ENCODE measurements at places on chromosomes 12 and 14. TPM values are rescaled to one million over a fixed set of nuclear protein-coding genes. Genes with fewer than 3 reads are reported as not detected.

The TAS2R31 gene
- total RNA-seq = 4.3 TPM

The KCNJ8 gene
- 7.8 TPM for total RNA-seq

The AMN gene
- 18.3 TPM for total RNA-seq

The BRF1 gene
- total RNA-seq = 47.7 TPM

The PAPLN gene
- 0.99 TPM for total RNA-seq

The KRT7 gene
- 125 TPM for total RNA-seq

The KCNK13 gene
- total RNA-seq = 3.2 TPM

The TAS2R50 gene
- total RNA-seq = 0.86 TPM

The ACRBP gene
- total RNA-seq = 3.9 TPM

- no peaks in the 10 kb centered on the region for H3K36me3 ChIP-seq
- no peak for DNase-seq
- no peaks in the 10 kb centered on the region for H3K27me3 ChIP-seq
Measured at GRCh38 chr14:84390010-84390409, 1139.9 kb upstream of the FLRT2 start.

GRCh38 chr12:101077791-101078528, 132.1 kb downstream of the SLC5A8 start:
- no peaks in the 10 kb centered on the region for H3K36me3 ChIP-seq
- no peaks in the 10 kb centered on the region for H3K4me1 ChIP-seq
- H3K27ac ChIP-seq = no peak overlapping the region
- H3K27me3 ChIP-seq = no peaks in the 10 kb centered on the region
- no peak overlapping the region for H3K4me3 ChIP-seq

DNA sequence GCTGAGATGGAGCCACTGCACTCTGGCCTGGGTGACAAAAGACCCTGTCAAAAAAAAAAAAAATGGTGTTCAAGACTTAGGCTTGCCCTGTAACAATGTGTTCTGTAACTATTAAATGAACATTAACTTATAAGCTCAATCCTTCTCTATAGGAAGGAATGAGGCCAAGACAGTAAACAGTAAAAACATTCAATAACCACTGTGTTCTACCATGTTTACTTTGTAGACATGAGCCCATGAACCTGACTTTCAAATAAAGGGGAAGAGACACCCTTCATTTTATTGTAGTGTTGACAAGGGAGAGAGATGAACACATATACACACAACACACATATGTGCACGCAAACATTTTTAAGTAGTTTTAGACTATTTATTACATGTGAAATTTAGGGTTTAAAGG, 20.1 kb upstream of the RASSF3 start:
- no peak overlapping the region for H3K27ac ChIP-seq
- H3K36me3 ChIP-seq = no peaks in the 10 kb centered on the region
- DNase-seq = no peak
- no peak overlapping the region for H3K4me3 ChIP-seq
- H3K4me1 ChIP-seq = peaks cover 7% of the 10 kb centered on the region
- no peaks in the 10 kb centered on the region for H3K27me3 ChIP-seq

DNA sequence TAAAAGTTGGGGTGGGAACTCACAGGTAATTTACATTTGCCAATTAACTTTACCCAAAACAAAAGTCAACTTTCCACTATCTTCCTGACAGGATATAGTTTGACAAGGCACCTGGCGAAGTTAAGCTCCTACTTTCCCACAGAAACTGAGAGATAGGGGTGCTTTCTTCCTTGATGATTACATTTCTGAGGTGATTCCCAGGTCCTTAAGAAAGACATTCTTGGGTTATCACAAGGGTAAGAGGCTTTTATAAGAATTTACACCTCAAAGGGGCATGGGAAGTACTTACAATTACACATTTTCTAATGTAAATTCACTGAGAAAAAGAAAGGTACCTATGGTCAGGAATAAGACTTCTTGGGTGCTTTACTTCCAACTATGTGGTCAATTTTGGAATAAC, 660.9 kb upstream of the MGAT4C start:
- no peaks in the 10 kb centered on the region for H3K27me3 ChIP-seq
- H3K36me3 ChIP-seq = no peaks in the 10 kb centered on the region
- H3K4me3 ChIP-seq = no peak overlapping the region
- no peak overlapping the region for H3K27ac ChIP-seq

- DNase-seq = no peak
- H3K4me3 ChIP-seq = peak overlapping the region; percentile 95
- H3K36me3 ChIP-seq = peaks cover 3% of the 10 kb centered on the region
- H3K27ac ChIP-seq = peak overlapping the region; percentile 93
- peaks cover 23% of the 10 kb centered on the region for H3K4me1 ChIP-seq
- H3K27me3 ChIP-seq = peaks cover 3% of the 10 kb centered on the region
Measured at GRCh38 chr14:22830443-22831010, 840 bp downstream of the MRPL52 start.

DNA sequence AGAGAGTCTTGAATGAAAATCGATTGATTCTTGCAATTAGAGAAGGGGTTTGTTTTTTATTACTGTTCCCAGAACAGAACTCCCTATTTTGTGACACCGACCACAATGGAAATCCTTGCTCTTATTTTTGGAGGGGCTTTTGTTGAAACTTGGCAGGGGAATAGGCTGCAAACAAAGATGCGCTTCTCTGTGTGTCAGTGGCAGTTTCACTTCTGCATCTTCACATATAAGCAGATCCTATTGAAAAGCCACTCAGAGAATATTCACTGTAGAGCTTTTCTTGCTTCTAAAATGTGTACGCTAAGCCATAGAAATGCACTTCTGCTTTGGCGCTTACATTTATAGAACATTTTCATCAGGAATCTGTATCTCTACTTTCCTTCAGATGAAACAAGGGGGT, 1822.4 kb upstream of the SEL1L start:
- H3K4me3 ChIP-seq = no peak overlapping the region
- no peak overlapping the region for H3K27ac ChIP-seq
- DNase-seq = no peak
- no peaks in the 10 kb centered on the region for H3K36me3 ChIP-seq
- no peaks in the 10 kb centered on the region for H3K4me1 ChIP-seq

- H3K27me3 ChIP-seq = no peaks in the 10 kb centered on the region
- no peak overlapping the region for H3K4me3 ChIP-seq
- H3K36me3 ChIP-seq = peaks cover 39% of the 10 kb centered on the region
- no peak for DNase-seq
Measured at GRCh38 chr14:64213853-64214570, 80.2 kb downstream of the ESR2 start.

GRCh38 chr12:68529466-68529865, 81.2 kb upstream of the RAP1B start:
- DNase-seq = no peak
- H3K4me3 ChIP-seq = no peak overlapping the region
- no peak overlapping the region for H3K27ac ChIP-seq
- H3K27me3 ChIP-seq = no peaks in the 10 kb centered on the region
- no peaks in the 10 kb centered on the region for H3K36me3 ChIP-seq
- no peaks in the 10 kb centered on the region for H3K4me1 ChIP-seq

- no peak overlapping the region for H3K4me3 ChIP-seq
- peaks cover 21% of the 10 kb centered on the region for H3K27me3 ChIP-seq
- H3K36me3 ChIP-seq = no peaks in the 10 kb centered on the region
- H3K4me1 ChIP-seq = no peaks in the 10 kb centered on the region
- no peak overlapping the region for H3K27ac ChIP-seq
- no peak for DNase-seq
Measured at GRCh38 chr12:6708960-6709394, 8.4 kb upstream of the PIANP start.

GRCh38 chr12:62976110-62976662, 41.2 kb upstream of the PPM1H start:
- no peak overlapping the region for H3K4me3 ChIP-seq
- peaks cover 9% of the 10 kb centered on the region for H3K4me1 ChIP-seq
- H3K36me3 ChIP-seq = no peaks in the 10 kb centered on the region
- H3K27ac ChIP-seq = no peak overlapping the region
- no peak for DNase-seq

DNA sequence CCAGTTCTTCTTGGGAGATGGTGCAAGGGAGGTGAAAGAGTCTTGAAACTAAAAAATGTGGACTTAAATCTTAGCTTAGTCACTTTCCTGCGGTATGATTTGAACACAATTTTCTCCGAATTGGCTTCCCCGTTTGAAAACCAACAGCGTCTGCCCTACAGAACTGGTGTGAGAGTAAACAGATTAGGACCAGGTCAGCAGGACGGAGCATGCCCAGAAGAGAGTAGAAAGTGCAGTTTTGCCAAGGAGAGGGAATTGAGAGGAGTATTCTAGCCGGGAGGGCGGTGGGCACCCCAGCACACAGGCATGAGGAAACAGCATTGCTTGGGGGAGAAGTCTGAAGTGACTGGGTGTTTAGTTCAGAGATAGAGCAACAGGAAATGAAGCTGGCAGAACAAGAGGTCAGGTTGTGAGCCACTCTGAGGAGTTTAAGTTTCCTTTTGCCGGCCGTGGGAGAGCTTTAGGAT, 927.1 kb downstream of the VRK1 start:
- no peak overlapping the region for H3K4me3 ChIP-seq
- peaks cover 10% of the 10 kb centered on the region for H3K4me1 ChIP-seq
- H3K27ac ChIP-seq = no peak overlapping the region
- H3K36me3 ChIP-seq = no peaks in the 10 kb centered on the region

GRCh38 chr12:123475246-123475703, 17.3 kb downstream of the SNRNP35 start:
- H3K27me3 ChIP-seq = no peaks in the 10 kb centered on the region
- no peak overlapping the region for H3K27ac ChIP-seq
- peaks cover 18% of the 10 kb centered on the region for H3K36me3 ChIP-seq
- no peak for DNase-seq
- H3K4me1 ChIP-seq = no peaks in the 10 kb centered on the region

- DNase-seq = no peak
- no peak within 1 kb of the TSS for H3K4me3 ChIP-seq
Measured at GRCh38 chr12:9999016-9999415, at the start of gene CLEC1B. Gene CLEC1B (minus strand): TSS chr12:9999121. CDS start chr12:9999100, 21 bp downstream.

- peaks cover 23% of the 10 kb centered on the region for H3K36me3 ChIP-seq
- H3K27me3 ChIP-seq = no peaks in the 10 kb centered on the region
- H3K4me3 ChIP-seq = no peak overlapping the region
Measured at GRCh38 chr12:123696646-123697045, 15.5 kb upstream of the ATP6V0A2 start.

DNA sequence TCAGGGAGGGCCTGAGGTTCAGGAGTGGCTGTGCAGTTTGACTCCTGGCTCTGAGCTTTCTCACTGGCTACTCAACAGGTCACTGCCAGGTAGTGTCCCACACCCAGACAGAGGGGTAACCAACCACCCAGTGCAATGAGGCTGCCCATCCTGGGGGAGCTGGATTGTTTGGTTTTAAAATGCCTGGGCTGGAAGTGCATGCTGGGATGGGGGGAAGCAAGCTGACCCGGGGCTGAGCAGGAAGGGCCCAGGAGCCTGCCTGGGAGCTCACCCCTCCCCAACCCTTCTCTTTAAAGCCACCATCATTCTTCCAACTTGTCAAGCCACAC, 12.6 kb upstream of the ABHD12B start:
- no peaks in the 10 kb centered on the region for H3K27me3 ChIP-seq
- H3K4me3 ChIP-seq = peak overlapping the region; percentile 59
- no peaks in the 10 kb centered on the region for H3K36me3 ChIP-seq

GRCh38 chr14:80959496-80959895, 4.1 kb downstream of the TSHR start:
- H3K27me3 ChIP-seq = peaks cover 52% of the 10 kb centered on the region
- peaks cover 3% of the 10 kb centered on the region for H3K4me1 ChIP-seq
- no peak overlapping the region for H3K27ac ChIP-seq
- no peak overlapping the region for H3K4me3 ChIP-seq

- H3K36me3 ChIP-seq = peaks cover 21% of the 10 kb centered on the region
- H3K27ac ChIP-seq = no peak overlapping the region
- no peaks in the 10 kb centered on the region for H3K4me1 ChIP-seq
- DNase-seq = no peak
- H3K27me3 ChIP-seq = no peaks in the 10 kb centered on the region
Measured at GRCh38 chr14:91315844-91316267, 71.4 kb upstream of the GPR68 start.

- H3K4me3 ChIP-seq = no peak overlapping the region
- no peak for DNase-seq
- H3K4me1 ChIP-seq = no peaks in the 10 kb centered on the region
- peaks cover 13% of the 10 kb centered on the region for H3K36me3 ChIP-seq
- H3K27ac ChIP-seq = no peak overlapping the region
- peaks cover 31% of the 10 kb centered on the region for H3K27me3 ChIP-seq
Measured at GRCh38 chr12:5756338-5756842, 188.7 kb downstream of the ANO2 start.

GRCh38 chr12:102539651-102540553, 59.5 kb upstream of the IGF1 start:
- DNase-seq = no peak
- no peaks in the 10 kb centered on the region for H3K36me3 ChIP-seq
- no peak overlapping the region for H3K4me3 ChIP-seq
- peak overlapping the region; percentile 4 for H3K27ac ChIP-seq

GRCh38 chr12:124698211-124698997, 131.0 kb upstream of the NCOR2 start:
- H3K27ac ChIP-seq = peak overlapping the region; percentile 45
- H3K36me3 ChIP-seq = no peaks in the 10 kb centered on the region
- H3K4me3 ChIP-seq = no peak overlapping the region

- H3K4me3 ChIP-seq = no peak overlapping the region
- no peaks in the 10 kb centered on the region for H3K4me1 ChIP-seq
- peaks cover 38% of the 10 kb centered on the region for H3K27me3 ChIP-seq
- H3K36me3 ChIP-seq = no peaks in the 10 kb centered on the region
- no peak for DNase-seq
Measured at GRCh38 chr12:22117563-22118237, 71.7 kb downstream of the CMAS start.

GRCh38 chr12:23662966-23663365, 286.5 kb downstream of the SOX5 start:
- H3K36me3 ChIP-seq = peaks cover 7% of the 10 kb centered on the region
- H3K4me1 ChIP-seq = no peaks in the 10 kb centered on the region
- H3K4me3 ChIP-seq = no peak overlapping the region
- no peaks in the 10 kb centered on the region for H3K27me3 ChIP-seq
- no peak for DNase-seq
- H3K27ac ChIP-seq = no peak overlapping the region

DNA sequence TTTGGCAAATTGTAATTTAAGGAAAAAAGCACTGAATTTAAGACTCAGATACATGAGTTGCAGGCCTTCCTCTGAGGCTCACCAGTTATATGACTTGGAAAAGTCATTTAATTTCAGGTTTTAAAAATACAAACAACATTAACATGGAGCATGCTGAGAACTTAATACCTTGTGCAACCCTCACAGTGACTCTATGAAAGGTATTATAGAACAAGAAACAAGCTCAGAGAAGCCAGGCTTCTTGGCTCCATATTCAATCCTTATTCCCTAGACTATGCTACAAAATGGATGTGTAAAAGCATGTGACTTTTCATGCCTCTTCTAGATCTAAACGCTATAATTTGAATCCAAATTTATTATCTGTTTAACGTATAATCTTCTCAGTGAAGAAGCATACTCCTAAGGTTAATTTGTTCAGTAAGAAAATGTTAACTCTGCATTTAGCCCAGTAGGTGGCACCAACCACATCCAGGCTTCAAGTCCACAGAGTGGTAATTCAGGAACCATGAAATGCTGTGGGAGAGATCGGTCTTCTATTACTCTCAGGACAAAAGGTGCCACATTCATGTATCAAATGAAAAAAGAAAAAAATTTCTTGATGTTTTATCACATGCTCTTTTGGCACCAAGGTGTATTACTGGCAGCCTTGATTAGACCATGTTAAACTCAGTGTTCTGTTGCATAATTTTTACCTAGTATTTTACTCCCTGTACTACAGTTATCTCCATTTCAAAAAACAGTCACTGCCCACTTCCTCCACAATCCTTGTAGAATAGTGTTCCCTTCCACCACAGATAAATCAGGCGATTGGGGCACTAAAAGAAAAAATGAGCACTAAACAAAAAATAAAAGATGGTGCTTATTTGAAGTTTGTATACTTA, 9.3 kb downstream of the CCDC196 start:
- H3K27me3 ChIP-seq = no peaks in the 10 kb centered on the region
- H3K4me3 ChIP-seq = no peak overlapping the region
- no peak overlapping the region for H3K27ac ChIP-seq
- DNase-seq = no peak
- H3K36me3 ChIP-seq = no peaks in the 10 kb centered on the region

GRCh38 chr12:57935331-57935730, 6.0 kb upstream of the ATP23 start:
- peak overlapping the region; percentile 89 for H3K27ac ChIP-seq
- H3K4me3 ChIP-seq = peak overlapping the region; percentile 97
- H3K27me3 ChIP-seq = peaks cover 15% of the 10 kb centered on the region
- H3K4me1 ChIP-seq = peaks cover 8% of the 10 kb centered on the region
